ENCODE measurements at places on chromosomes 16 and 17.

- DNase-seq: no peak
Observed at GRCh38 chr17:12599186-12599920, 66.3 kb upstream of the MYOCD start.

GRCh38 chr17:68592009-68592408 is 9.2 kb downstream of the FAM20A start:
- no peak for DNase-seq

GRCh38 chr17:7650509-7651096 is at the start of gene ATP1B2:
ATP1B2 (plus strand) TSS chr17:7650926; CDS start chr17:7651519, 593 bp downstream.
- DNase-seq: peak; percentile 61

GRCh38 chr17:72126575-72127486 is 6.0 kb downstream of the SOX9 start:
- DNase-seq: no peak

DNA sequence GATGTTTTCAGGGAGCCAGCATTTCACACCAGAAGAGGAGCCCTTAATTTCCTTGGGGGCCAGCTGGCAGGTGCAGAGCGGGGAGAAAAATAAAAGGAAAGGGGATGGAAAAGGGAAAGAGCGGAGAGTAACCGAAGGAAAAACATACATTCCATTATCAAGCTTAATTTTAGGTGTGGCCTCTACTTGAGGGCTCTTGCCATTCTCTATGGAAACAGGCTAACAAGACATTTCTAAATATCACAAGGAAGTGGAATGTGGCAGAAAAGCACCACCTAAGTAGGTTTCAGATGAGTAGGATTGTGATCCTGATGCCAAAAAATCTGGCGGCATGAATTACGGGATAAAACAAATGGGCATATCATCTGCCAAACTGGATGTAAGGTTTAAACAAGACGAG is 970 bp upstream of the DYNC1LI2 start:
- no peak for DNase-seq

GRCh38 chr17:4999430-5000093 is 1.8 kb downstream of the KIF1C start:
- DNase-seq: no peak

- no peak for DNase-seq
Observed at GRCh38 chr16:85963753-85964285, 64.9 kb downstream of the IRF8 start.

DNA sequence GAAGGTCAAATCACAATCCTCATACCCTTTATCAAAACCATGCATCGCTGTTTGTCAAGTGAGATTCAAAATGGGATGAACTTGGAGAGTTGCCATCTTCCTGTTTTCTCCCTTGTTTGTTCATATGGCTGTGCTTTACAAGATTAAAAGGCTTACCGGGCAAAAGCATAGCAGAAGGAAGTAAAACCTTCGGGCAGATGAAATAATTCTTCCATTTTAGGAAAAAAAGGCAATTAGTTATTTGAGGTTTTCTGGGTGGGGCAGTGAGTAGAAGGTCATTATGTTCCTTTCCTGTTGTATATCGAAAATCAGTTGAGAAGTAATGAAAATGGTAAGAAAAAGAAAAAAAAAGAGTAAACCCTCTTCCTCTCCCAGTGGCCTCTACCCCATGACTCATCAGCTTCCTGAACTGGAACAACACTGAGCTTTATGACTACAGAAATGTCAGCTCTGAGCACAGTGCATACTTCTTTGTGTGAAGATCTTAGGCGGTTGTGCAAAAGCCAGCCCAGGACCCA is 369.2 kb downstream of the CDH13 start:
- no peak for DNase-seq

GRCh38 chr16:67632415-67633172 is 12.3 kb upstream of the CARMIL2 start:
- DNase-seq: no peak

- DNase-seq: no peak
Observed at GRCh38 chr17:59719526-59719925, 12.1 kb downstream of the VMP1 start.

All from activated T-cell treated with anti-CD3 and anti-CD28 coated beads for 24 hours (primary cell).